ENCODE measurements at places on chromosomes 2 and 18.

GRCh38 chr2:49153252-49153651, 1.1 kb downstream of the FSHR start:
- DNase-seq, result peak; percentile 46

DNA sequence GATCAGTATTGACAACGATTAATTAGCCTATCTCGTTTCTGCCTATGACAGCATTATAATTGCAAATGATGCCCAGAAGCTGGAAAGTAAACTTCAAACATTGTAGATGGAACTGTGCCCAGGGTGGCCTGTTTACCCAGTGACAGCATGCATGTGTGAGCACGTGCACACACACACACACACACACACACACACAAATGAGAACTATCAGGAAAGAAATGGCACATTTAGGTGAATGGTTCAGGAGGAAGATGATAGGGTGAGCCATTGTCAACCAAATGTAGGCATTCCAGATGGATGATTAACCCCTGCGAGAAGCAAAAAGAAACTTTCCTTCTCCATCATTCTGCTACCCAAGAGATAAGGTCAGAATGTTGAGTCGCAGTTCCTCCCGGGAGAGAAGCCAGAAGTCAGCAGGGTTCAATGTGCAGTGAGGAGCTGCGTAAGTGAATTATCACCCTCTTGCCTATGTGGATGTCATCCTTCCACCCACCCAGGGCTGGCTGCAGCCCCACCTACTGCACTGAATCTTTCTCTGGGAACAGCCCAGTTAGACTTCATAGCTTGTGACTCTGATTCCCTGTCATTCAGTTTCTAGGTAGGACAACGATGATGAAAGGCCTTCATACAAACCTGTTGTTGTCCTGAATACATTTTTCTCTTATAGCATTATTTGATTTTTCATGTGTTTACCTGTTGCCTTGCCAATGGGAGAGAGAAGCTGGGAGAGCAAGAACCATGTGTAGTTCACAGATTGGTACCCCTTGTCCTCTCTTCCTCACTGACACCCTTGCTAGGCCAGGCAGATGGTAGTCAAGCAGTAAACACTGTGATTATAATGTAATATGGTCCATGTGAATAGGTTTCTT, 3.5 kb upstream of the APOB start:
- DNase-seq, result peak; percentile 8

DNA sequence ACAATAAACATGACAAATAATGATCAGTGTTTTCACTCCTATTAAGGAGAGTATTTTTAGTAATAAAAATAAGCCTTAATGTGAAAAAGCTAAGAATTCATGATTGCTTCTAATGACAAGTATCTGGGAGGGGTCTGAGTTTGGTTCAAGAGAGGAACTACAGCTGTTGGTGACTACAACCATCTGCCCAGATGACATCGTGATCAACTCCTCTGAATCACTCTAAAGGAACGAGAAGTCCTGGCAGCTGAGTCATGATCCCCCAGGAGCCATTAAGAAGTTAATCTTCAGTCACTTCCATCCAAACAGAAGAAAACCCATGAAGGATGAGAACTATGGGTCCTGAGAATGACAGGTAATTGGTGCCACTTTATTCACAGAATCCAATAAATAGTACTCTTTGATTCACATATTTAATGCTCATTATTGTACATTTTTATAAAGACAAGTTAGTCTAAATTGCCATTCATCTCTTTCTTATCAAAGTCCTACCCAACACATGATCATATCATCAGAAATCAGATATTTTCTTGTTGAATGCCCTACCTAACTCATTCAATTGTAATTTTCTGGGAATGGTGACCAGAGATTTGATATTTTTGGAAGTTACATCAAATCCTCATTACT, 6.8 kb downstream of the TFPI start:
- peak; percentile 96 for DNase-seq

DNA sequence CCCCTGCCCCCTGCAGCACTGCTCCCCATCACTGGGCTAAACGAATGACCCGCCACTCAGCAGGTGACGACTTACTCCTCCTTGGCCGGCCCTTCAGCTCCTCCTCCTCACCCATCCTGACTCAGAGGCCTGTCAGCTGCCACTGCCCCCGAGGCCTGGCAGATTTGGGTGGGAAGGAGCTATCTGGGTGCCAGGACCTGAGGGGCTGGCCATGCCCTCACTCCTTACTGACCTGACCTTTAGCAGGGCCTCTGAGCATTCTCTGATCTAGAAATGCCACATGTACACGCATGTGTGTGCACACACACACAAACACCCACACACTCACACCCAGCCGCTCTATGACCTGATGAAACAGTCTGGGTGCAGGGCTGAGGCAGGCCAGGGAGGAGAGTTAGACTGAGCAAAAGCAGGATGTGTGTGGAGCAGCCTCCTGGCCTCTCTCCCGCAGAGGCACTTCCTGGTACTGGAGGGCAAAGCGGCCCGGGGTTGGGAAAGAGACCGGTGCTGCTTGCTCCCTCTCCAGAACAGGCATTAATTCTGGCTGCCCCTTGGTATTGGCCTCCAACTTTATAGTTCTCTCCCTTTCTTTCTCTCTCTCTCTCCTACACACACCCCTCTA, 68.0 kb downstream of the ZFP36L2 start:
- DNase-seq, result peak; percentile 71

DNA sequence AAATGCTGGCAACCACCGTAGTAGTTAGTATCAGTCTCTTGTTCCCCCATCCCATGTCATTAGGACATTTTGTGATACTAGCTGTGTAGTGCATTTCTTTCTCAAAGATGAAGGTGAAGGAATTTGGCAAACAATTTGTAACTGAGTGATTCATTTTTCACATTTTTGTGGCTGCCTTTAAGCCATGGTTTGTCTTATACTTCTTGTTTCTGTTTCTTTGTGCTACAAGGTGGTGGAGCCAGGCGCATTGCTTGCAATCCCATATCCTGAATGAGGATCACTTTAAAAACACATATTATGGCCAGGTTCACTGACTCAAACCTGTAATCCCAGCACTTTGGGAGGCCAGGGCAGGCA, 40.6 kb downstream of the GPD2 start:
- peak; percentile 72 for DNase-seq

Measured in fibroblast of skin of scalp (primary cell).